Motor neuron (in vitro differentiated cells): ENCODE measurements at places on chromosomes 2 and 18. TPM values are rescaled to one million over a fixed set of nuclear protein-coding genes. Genes with fewer than 3 reads are reported as not detected.

DNA sequence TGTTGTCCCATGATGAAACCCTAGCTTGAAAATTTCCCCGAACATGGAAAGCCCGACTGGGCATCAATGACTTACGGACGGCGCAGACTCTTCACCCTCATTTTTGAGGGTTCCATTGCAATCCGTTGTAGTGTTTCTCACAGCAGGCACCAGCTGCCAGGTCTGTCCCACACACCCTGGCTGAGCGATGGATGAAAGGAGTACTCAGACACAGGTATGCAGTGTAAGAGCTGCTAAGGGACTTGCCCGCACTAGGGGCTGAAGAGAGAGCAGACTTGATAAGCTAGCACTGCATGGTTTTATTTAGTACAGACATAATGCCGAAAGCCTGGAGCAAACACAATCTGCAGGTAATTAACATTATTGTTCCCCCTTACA is 15.8 kb downstream of the DYNAP start:
- ATAC-seq = no peak

- ATAC-seq = no peak
Measured at GRCh38 chr2:158740621-158741020, 54.5 kb upstream of the DAPL1 start.

- no peak for ATAC-seq
Measured at GRCh38 chr2:8550937-8551621, 130.8 kb upstream of the ID2 start.

- ATAC-seq = no peak
Measured at GRCh38 chr18:49569724-49570123, 7.9 kb downstream of the LIPG start.

DNA sequence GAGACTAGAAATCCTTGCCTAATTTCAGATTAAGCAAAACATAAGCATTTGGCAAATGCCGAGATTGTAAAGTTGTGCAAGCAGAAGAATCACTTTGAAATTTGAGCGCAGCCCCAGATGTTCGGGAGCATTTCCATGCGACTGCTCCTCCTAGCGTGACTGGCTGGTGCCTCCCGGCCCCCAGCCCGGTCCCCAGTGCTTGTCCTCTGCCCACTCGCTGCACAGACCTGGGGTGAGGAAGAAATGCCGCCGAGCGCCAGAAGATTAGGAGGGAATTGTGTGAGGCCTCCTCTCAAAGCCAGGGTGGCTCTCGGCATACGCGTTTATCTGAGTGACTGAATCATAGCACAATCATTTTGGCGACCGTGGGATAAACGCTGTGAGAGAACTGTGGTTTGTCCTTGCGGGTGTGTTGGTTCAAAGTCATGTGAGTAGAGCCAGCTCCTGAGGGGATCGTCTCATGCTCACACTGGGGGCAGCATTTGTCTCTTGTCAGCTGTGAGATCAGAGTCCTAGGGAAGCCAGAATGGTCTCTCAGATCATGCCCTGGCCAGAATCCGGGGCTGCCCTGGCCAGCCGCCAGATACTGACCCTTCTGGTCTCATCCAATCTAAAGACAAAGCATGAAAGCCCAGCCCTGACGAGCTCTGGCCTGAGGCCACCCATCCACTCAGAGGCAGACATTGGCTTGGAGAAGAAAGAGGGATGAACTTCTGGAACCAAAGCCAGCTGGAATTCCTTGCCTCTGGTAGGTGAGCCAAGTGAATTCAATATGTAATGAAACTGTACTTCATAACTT is 189.3 kb downstream of the SH3RF3 start:
- ATAC-seq = peak; percentile 89

The TNFAIP6 gene
- 56.3 and 67.3 TPM in 2 replicates for total RNA-seq

DNA sequence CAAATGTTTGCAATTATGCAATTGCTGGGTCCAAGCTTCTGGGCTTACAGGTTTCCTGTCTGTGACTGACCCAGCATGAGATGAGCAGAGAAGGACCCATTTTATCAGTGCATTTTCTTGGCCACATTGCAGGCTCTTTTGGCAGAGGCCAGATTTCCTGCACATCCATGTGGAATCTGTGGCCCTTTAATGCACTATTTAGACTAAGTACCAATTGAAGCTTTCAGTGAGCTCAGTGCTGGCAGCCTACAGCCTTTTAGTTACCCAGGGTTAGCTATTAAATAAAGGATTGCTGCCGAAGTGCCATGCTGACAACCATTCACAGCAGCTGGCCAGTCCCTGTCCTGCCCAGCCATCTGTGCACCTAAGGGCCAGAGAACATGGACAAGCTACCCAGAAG is 165.0 kb downstream of the ANKRD30B start:
- ATAC-seq = no peak

GRCh38 chr2:96747061-96747617 is 7.3 kb upstream of the LMAN2L start:
- ATAC-seq = no peak

- ATAC-seq = no peak
Measured at GRCh38 chr2:60302377-60303126, 250.9 kb downstream of the BCL11A start.

DNA sequence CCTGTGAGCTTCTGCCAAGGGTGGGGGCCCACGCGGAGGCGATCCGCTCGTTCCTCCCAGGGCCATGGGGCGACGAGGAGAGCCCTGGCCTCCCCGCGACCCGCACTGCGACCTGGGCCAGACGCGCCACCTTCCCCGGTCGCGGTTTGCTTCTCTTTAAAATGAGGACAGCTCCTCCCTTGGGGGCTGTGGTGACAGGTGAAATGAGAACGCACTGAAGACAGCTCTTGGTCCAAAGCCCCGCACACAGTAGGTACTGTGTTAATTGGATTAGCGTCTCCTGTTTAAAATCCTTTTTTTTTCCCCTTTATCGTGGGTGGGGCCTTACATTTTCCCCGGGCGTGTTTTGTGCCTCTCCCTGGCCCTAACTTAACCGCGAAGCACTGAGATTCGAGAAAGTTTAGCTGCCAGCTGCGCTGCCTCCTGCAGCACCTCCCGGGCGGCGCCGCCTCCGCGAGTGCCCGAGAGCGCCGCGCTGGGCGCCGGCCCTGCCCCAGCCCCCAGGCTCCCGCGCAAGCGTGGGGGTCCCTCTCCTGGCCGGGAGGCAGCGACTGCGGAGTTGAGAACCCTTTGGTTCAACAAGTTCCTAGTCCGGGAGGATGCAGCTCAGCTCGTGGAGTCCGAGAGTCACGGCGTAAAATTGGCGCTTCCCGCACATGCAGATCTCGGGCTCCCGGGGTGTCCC is 1.1 kb downstream of the HPCAL1 start:
- peak; percentile 12 for ATAC-seq

DNA sequence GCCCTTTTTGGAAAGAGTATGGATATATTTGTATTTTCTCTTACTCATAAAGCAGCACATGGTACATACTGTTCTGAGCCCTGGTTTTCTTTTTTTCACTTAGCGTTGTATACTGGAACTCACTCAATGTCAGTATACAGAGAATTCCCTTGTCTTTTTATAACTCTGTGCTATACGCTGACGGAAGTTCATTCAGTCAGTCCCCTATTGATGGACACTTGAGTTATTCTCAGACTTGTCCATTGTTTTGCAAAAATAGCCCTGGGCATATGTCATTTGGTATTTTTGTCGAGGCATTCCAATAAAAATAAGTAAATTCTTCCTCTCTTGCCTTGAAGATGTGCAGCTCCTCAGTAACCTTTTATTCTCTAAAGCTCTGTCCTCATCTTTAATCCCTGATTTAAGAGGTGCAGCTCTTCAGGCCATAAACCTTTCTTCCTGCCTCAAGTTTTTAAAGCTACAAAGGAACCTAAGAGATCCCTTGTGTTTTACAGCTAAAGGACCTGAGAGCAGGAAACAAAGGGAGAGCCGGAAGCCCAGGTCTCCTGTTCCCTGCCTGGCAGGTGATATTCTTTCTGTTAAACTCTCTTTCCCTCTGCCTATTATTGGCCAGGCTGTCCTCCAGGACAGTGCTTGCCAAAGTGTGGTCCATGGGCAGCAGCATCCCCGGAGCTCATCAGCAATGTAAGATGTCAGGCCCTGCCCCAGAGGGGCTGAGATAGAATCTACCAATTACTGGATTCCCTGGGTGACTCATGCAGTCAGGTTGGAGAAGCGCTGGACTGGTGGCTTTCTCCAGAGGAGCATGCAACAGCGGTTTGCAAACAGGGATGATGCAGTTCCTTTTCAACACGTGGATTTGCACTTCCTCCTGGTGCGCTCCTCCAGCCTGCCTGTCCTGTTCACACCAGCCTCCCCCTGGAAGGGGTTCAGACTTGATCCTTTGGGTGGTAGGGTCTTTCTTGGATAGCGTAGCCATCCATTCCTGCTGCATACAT is 158.0 kb downstream of the NEDD4L start:
- peak; percentile 99 for ATAC-seq

The CELF4 gene
- 59.1 and 59.9 TPM in 2 replicates for total RNA-seq

GRCh38 chr2:206443735-206444527 is 599 bp downstream of the ADAM23 start:
- ATAC-seq = peak; percentile 61

The FAM124B gene
- 0.09 TPM in 1 of 2 replicates, not detected in the other for total RNA-seq
